ENCODE measurements at places on chromosomes 16 and 17. TPM values are rescaled to one million over a fixed set of nuclear protein-coding genes. Genes with fewer than 3 reads are reported as not detected.
A peak's percentile ranks its signal among the peaks of the same experiment; 100 is the strongest.

GRCh38 chr16:20051147-20051546 is 22.5 kb downstream of the GPR139 start:
- H3K36me3 ChIP-seq, result no peaks in the 10 kb centered on the region
- H3K27ac ChIP-seq, result no peak overlapping the region
- no peak for DNase-seq

DNA sequence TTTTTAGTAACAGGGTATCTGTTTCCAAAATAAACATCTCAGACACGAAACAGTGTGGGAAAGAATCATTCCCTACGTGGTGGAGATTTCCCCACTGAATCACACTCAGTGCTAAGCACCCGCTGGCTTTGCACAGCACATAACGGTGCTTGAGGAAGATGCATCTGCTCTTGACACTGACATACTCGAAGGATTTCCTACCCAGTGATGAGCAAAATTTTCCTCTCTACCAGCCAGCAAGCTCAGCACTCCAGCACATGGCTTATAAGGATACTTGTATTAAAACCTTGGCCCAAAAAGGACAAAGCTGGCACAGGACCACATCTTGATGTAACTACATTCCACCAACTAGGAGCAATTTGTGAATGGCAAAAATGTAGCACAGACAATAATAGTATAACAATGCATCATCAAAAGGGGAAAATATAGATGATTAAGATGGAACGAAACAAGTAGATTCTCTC is 59.0 kb downstream of the ANKFY1 start:
- peak; percentile 55 for DNase-seq
- no peak overlapping the region for H3K4me3 ChIP-seq
- peaks cover 6% of the 10 kb centered on the region for H3K4me1 ChIP-seq
- H3K36me3 ChIP-seq, result peaks cover 31% of the 10 kb centered on the region

GRCh38 chr17:39450051-39450450 is 1.0 kb downstream of the MED1 start:
- no peaks in the 10 kb centered on the region for H3K27me3 ChIP-seq
- DNase-seq, result no peak
- H3K4me3 ChIP-seq, result peak overlapping the region; percentile 77
- peaks cover 22% of the 10 kb centered on the region for H3K36me3 ChIP-seq
- H3K4me1 ChIP-seq, result peaks cover 11% of the 10 kb centered on the region

- H3K27ac ChIP-seq, result no peak overlapping the region
- H3K36me3 ChIP-seq, result no peaks in the 10 kb centered on the region
- no peaks in the 10 kb centered on the region for H3K27me3 ChIP-seq
- no peak for DNase-seq
- H3K4me3 ChIP-seq, result no peak overlapping the region
These were observed 365.8 kb upstream of the DYNLRB2 start for GRCh38 chr16:80175011-80175410.

GRCh38 chr17:44078412-44078811 is 7.9 kb downstream of the G6PC3 start:
- DNase-seq, result no peak
- H3K27ac ChIP-seq, result no peak overlapping the region
- peaks cover 21% of the 10 kb centered on the region for H3K4me1 ChIP-seq
- H3K4me3 ChIP-seq, result no peak overlapping the region
- peaks cover 95% of the 10 kb centered on the region for H3K36me3 ChIP-seq

TADA2A gene
- total RNA-seq, result 40.0 TPM

- H3K4me1 ChIP-seq, result no peaks in the 10 kb centered on the region
- H3K27me3 ChIP-seq, result no peaks in the 10 kb centered on the region
- no peak for DNase-seq
- no peak overlapping the region for H3K27ac ChIP-seq
- H3K4me3 ChIP-seq, result no peak overlapping the region
These were observed 123.8 kb downstream of the FTO start for GRCh38 chr16:53827741-53828140.

DNA sequence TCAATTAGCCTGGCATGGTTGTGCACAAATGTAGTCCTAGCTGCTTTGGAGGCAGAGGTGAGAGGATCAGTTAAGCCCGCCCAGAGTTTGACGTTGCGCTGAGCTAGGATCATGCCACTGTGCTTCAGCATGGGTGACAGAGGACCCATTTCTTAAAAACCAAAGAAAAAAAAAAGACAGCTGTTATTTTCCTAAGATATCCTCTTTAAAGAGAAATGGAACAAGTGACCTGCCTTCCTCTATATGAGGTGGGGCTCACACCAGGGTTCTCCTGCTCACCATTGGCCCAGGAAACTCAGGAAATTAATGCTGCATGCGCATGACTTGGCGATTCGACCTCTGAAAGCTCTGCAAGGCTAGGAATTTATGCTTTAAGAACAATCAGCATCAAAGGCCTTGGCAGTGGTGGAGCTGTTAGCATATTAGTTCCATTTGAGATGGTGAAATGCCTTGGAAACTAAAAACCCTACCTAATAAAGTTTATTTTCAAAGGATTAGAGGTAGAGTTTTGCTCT is 108.3 kb downstream of the RBFOX1 start:
- H3K4me3 ChIP-seq, result no peak overlapping the region
- peaks cover 15% of the 10 kb centered on the region for H3K4me1 ChIP-seq
- no peak overlapping the region for H3K27ac ChIP-seq
- no peak for DNase-seq

KRT31 gene
- total RNA-seq, result not detected

- no peak for DNase-seq
- H3K36me3 ChIP-seq, result peaks cover 11% of the 10 kb centered on the region
- no peak within 1 kb of the TSS for H3K4me3 ChIP-seq
- peak within 1 kb of the TSS; percentile 40 for H3K27ac ChIP-seq
- H3K4me1 ChIP-seq, result peaks cover 57% of the 10 kb centered on the region
These were observed at the start of gene NHLRC4 for GRCh38 chr16:566475-567372. Gene NHLRC4, plus strand, starts transcription at chr16:567005. Its CDS starts 1,043 bp downstream, at chr16:568048.

HLF gene
- 35.6 TPM for total RNA-seq

- no peaks in the 10 kb centered on the region for H3K27me3 ChIP-seq
- no peak overlapping the region for H3K27ac ChIP-seq
- DNase-seq, result no peak
- H3K36me3 ChIP-seq, result no peaks in the 10 kb centered on the region
These were observed 291.2 kb downstream of the IRX3 start for GRCh38 chr16:53995378-53995777.

CCNF gene
- total RNA-seq, result 8.9 TPM

DNA sequence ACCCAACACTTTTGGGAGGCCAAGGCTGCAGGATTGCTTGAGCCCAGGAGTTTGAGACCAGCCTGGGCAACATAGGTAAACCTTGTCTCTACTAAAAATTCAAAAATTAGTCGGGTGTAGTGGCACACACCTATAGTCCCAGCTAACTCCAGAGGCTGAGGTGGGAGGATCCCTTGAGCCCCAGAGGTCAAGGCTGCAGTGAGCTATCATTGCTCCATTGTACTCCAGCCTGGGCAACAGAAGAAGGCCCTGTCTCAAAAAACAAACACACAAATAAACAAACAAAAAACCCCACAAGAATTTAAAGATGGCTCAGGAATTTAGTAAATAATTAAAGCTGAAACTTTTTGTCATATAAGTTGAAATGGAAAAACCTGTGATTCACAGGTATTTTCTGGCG is 2.3 kb upstream of the TMEM170A start:
- H3K27me3 ChIP-seq, result no peaks in the 10 kb centered on the region
- H3K4me3 ChIP-seq, result no peak overlapping the region
- H3K4me1 ChIP-seq, result peaks cover 7% of the 10 kb centered on the region
- no peak for DNase-seq
- no peaks in the 10 kb centered on the region for H3K36me3 ChIP-seq
- H3K27ac ChIP-seq, result no peak overlapping the region

DNA sequence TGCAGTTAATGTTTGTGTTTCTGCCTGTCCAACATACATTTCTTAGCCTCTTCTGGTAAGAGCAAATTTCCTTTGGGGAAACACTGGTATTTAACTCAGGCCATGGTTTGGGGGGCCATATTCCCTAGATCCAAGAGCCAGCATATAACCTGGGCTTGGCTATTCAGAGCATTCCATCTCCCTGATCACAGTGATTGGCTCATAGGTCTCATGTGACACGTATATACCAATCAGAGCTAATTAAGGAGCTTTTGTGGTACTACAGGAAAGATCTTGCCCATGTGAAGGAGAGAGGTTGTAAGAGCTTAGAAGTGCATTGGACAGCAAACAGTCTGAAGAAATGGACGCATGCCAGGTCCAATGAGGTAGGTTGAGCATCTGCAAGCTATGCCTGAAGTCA is 33.4 kb upstream of the GPR139 start:
- no peaks in the 10 kb centered on the region for H3K27me3 ChIP-seq
- no peak overlapping the region for H3K27ac ChIP-seq
- H3K36me3 ChIP-seq, result no peaks in the 10 kb centered on the region
- H3K4me3 ChIP-seq, result no peak overlapping the region

DNA sequence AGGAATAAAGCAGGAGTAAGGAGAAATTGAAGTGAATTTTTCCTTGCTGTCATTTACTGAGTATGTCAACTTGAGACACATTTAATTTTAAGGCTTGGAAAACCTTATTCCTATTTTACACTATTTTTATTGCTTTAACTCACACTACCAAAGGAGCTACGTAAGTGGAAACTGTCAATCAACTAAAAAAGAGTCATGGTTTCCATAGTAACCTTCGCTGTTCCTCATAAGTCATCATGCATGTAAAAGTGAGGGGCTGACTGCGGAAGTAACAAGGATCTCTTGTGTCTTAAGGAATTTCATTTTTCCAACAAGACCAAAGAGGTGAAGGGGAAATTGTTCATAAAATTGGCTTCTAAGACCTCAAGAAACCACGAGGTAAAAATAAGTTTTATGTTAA is 516.2 kb upstream of the CA10 start:
- no peaks in the 10 kb centered on the region for H3K36me3 ChIP-seq
- no peak for DNase-seq
- H3K4me1 ChIP-seq, result no peaks in the 10 kb centered on the region
- H3K4me3 ChIP-seq, result no peak overlapping the region
- H3K27ac ChIP-seq, result no peak overlapping the region

DNA sequence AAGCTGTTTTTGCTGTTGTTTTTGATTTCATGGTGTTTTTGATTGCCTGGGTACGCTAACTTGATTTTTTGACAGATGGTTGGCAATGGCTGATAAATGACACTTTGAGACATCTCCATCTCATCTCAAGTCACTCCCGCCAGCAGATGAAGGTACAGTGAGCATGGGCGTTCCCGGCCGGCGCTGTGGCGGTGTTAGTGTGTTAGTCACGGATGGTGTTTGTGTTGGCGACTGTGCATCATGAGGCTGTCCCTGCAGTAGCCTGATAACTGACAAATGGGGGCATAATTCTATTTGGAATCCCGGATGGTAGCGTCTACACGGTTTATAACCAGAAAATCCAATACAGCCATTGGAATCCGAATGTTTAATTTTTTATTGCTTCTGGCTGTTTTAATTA is 81.6 kb upstream of the ZNF750 start:
- no peaks in the 10 kb centered on the region for H3K27me3 ChIP-seq
- no peak overlapping the region for H3K27ac ChIP-seq
- no peak for DNase-seq
- no peak overlapping the region for H3K4me3 ChIP-seq
- H3K36me3 ChIP-seq, result peaks cover 57% of the 10 kb centered on the region

DNA sequence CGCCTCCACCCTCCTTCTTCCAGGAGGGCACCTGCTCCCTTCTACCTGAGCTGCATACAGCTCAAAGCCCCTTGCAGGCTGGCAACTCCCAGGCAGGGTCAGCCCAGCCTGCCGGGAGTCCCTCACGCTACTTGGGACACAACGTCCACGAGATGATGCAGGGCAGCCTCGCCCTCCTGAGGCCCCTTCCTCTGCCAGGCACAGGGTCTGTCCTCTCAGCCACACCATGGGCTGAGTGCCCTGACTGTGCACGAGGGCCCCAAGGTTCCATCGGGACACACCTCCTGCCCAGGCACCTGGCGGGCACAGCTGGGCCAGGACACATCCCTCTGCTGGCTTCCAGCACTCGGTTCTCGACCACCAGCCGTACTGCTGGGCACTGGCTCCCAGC is 30.9 kb upstream of the ZC3H18 start:
- peaks cover 34% of the 10 kb centered on the region for H3K4me1 ChIP-seq
- H3K27me3 ChIP-seq, result peaks cover 25% of the 10 kb centered on the region
- H3K27ac ChIP-seq, result no peak overlapping the region
- H3K36me3 ChIP-seq, result peaks cover 26% of the 10 kb centered on the region

GRCh38 chr17:80538484-80538883 is 6.2 kb upstream of the RPTOR start:
- peaks cover 3% of the 10 kb centered on the region for H3K4me1 ChIP-seq
- H3K27ac ChIP-seq, result no peak overlapping the region
- H3K4me3 ChIP-seq, result no peak overlapping the region

DNA sequence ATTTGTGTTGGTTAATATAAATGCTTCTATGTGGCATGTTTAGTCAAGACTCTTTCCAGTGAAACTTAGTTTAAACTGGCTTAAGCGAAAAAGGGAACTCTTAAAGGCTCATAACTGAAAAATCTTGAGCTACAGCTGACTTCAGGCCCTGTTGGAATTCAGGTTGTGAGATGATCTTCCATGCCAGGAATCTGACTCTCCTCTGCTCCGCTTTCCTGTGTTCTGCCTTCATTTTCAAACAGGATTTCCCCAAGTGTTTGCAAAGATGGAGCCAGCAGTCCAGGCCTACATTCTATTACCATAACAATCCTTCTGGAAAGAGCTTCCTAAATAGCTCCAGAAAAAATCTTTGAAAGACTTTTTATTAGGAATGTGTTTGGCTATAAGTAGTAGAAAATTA is 134.9 kb downstream of the NLK start:
- H3K27ac ChIP-seq, result no peak overlapping the region
- H3K27me3 ChIP-seq, result no peaks in the 10 kb centered on the region
- no peaks in the 10 kb centered on the region for H3K4me1 ChIP-seq
- DNase-seq, result no peak
- peaks cover 5% of the 10 kb centered on the region for H3K36me3 ChIP-seq

DNA sequence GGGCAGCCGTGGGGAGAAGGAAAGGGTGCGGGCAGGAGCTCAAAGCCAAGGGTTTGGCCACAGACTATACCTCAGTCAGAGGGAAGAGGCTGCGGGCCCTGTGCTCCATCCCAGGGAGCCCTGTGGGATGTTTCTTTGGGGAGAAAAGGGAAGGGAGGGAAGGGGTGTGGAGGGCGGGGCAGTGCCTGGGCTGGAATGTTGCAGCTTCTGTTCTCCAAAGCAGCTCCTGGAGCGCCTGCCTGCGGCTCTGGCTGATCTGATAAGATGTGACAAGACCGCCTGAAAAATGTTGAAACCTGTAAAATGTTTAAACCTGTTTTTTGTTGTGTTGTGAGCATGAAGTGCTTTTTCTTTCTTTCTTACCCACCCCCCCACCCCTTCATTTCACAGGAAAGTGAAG is 32.8 kb downstream of the WNT3 start:
- no peak overlapping the region for H3K4me3 ChIP-seq
- peaks cover 32% of the 10 kb centered on the region for H3K36me3 ChIP-seq
- H3K27me3 ChIP-seq, result no peaks in the 10 kb centered on the region
- DNase-seq, result no peak
- H3K4me1 ChIP-seq, result peaks cover 13% of the 10 kb centered on the region
- no peak overlapping the region for H3K27ac ChIP-seq

GRCh38 chr17:43427362-43428043 is 28.7 kb downstream of the ARL4D start:
- H3K27ac ChIP-seq, result no peak overlapping the region
- H3K4me1 ChIP-seq, result peaks cover 10% of the 10 kb centered on the region
- no peaks in the 10 kb centered on the region for H3K36me3 ChIP-seq
- no peak overlapping the region for H3K4me3 ChIP-seq
